ENCODE measurements at places on chromosomes 2 and 18.

GRCh38 chr18:79485788-79486355, 90.1 kb downstream of the NFATC1 start:
- DNase-seq = no peak

- DNase-seq = no peak
These were observed 34.7 kb upstream of the CDK5R2 start for GRCh38 chr2:218924757-218925156.

DNA sequence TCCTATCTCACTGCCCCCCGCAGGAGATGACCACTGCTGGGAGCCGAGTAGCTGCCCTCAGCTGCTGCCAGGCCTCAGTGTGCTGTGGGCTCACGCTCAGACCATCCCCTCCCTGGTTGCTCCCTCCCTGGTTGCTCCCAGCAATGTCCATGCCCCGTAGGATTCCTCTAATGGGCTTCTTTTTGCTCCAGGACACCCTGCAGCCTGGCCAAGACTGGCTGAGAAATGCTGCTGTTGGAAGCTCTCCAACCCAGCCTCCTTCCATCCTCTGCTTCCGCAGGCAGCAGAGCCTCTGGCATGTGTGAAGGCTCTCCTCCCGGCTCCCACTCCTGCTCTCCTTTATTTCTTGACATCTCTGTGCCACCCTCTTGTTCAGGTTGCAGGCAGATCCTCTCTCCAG, 48.6 kb downstream of the SOX11 start:
- no peak for DNase-seq

DNA sequence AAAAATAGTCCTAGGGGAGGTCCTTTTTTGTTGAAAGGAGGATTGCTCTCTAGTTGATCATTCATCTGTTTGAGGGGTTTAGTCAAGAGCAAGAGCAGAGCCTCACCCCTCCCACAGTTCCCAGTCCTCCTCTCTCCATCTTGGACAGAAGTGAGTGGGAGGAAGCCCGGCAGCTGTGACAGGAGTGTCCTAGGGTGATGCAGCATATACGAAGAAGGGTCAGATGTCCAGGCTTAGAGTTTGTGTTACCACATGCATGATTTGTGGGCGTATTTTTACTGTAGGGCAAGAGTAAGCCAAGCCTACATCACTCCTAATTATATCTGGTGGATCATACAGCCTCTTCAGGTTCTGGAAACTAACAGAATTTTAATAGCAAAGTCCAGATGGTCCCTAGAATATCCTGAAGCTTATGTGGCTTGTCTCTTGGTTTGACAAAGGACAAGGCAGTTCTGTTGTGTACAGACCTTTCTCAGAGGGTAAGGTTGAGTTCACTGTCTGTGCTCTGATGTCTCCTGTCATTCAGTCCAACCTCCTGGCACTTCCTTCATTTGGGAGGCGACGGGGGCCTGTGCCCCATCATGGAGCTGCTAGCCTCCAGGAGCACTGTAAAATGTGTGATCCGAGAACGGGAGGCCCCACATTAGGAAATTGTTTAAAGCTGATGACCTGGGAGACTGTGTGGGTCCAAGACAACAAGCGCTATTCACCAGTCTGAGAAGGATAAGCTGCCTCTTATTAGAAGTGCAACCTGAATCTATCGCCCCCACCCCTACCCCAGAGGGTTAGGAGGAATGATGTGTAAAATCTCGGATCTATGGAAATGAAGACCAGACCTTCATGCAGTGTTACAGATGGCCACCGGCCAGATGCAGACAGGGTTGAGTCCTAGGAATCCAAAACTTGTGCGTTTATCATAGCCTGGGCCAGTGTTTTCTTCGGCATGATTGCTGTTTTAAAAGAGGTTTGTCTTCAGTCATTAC, 6.9 kb downstream of the CEP68 start:
- no peak for DNase-seq

DNA sequence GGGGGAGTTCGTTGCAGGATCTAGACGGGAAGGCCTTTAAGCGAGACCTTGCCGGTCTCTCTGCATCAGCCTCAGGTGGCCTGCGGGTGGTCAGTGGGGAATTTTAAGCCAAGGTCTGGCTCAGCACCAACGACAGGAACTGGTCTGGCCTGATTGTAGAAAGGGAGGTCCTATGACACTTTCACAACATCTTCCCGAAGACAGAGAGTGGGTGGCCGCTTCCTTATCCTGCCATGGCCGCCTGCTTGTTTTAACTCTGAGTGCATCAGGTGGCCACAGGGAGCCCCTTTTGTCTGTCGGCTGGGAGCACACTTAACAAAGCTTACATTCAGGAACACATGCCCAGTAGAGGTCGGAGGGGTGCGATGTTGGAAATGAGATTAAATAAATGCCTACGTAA, 363.7 kb upstream of the MYT1L start:
- DNase-seq = no peak

DNA sequence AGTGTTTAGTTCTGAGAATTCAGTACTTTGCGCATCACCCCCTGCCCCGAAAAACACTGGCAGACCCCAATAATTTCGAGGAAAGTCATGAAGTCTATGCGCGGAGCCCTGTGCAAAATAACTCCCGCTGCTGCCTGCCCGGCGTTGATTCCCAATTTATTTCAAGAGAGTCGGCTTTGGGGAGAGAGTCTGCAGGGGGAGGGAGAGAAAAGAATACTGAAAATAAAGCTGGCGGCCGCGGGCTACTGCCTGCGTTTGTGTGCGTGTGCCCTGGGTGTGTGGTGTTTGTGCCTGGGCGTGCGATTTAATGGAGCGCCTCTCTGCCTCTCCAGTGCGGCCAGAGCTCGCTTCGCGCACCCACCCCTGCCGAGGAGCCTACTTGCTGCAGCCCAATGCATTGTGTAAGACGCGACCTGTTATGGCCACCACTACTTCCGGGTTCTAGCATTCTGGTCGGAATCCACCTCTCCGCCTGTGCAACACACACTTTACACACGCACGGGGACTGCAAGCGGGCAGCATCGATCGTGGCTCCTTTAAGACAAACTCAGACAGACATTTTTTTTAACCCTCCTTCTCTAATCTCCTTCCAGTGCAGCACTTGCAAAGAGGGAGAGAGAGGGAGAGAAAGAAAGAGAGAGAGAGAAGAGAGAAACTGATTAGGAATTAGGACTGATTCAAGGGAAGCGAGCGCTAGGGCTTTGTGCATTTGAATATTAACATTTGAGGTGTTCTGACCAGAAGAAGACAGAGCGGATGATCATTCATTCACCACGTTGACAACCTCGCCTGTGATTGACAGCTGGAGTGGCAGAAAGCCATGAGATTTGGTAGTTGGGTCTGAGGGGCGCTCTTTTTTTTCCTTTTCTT, at the start of gene MEIS1:
Gene MEIS1 (plus strand): TSS at position 447 of the 870 bp plus-strand sequence. CDS start 732 bp downstream, outside the sequence.
- peak; percentile 93 for DNase-seq

DNA sequence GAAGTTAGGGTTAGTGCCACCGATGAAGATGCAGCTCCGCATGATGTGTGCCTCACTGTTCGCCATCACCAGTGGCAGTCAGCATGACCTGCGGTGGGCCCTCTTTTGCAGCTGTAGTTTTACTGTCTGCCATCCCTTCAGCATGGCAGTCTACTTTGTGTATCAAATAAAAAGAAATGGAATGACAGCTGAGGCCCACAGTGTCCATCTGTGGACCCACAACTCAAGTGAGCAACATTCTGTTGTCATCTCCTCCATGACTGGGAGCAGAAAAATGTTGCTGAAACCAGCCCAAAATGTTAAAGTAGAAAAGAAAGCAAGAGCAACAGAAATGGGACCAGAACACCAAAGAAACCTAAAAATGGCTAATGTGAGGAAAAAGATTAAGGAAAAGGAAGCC, 128.7 kb downstream of the MEP1B start:
- DNase-seq = no peak

GRCh38 chr2:36438449-36438977, 82.9 kb downstream of the CRIM1 start:
- no peak for DNase-seq

- DNase-seq = peak; percentile 43
These were observed 9.7 kb downstream of the FMNL2 start for GRCh38 chr2:152344579-152345195.

- DNase-seq = no peak
These were observed 313.7 kb downstream of the TNS1 start for GRCh38 chr2:217689053-217689452.

DNA sequence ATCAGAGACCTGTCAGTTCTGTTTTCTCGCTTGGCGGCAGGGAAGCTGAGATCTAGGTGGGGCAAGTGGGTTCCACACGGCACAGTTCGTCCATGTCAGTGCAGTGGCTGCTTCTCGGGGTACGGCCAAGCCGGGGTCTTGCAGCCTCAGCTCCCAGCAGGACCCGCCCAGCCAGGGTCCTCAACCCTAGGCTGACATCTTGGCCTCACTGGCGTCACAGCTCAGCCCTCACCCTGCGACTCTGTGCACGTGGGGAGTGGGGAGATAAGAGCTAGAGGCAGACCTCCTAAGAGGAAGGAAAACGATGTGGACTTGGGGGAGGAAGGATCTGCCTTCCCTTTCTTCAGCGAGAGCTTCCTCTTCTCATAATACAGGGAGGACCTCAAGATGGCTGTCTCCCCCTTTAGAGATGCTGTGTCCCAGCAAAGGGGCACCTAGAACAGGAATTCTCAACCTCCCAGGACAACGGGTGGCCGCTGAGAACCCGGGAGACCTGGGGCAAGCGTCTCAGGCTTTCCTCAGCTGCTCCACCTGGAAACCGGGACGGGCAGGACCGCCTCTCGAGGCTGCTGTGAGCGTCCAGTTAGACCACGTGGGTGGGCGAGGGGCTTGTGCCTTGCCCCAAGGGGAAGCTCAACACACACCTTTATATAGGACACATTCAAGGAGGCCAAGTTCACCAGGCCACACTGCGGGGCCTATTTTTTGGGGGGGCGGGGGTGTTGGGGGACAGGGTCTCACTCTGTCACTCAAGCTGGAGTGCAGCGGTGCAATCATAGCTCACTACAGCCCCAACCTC, 23.5 kb upstream of the KLF11 start:
- no peak for DNase-seq

DNA sequence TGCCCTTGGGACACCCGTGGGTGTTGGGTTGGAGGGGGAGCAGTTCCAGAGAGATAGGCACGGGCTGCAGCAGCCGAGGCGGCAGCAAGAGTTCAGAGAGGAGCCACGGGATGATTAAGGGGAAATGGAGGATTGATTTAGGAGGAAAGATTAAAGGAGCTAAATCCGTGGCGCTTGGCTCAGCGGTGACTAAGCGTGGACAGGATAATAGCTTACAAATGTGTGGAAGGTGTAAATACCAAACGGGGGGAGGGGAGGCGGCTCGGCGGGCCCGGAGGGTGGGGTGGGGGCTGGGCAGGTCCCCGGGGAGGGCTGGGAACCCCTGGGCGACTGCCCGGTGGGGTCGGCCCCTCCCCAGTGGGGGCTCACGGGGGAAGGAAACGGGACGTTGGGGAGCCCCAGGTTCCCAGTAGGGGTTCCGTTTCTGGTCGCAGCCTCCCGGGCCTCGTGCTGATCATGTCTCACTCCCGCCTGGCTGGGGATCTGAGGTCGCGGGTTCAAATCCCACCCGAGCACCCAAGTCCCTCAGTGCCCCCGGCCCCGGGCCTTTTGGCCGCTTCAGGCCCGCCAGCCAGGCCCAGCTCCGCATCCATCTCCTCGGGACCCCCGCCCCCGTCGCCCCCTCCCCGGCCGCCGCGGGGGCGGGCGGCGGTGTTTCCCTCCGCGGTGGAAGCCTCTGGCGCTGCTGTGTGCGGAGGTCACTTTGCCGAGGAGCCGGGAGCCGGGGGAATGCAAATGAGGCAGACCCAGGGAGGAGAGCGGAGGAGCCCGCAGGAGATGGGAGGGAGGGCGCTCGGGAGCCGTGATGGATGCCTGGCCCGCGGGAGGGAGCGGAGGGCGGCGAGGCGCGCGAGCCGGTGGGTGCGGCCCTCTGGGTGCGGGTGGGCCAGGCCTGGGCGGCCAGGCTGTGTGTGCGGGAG, 8.1 kb downstream of the ASIC4 start:
- no peak for DNase-seq

Measured in NCI-H1105 treated with DMSO at 0.1 percent for 48 hours (cell line).